ENCODE measurements at places on chromosomes 3 and 15.

GRCh38 chr15:41987925-41988275 lies 15.5 kb upstream of the EHD4 start:
- no peak for DNase-seq

GRCh38 chr15:93035092-93035915 lies 53.7 kb downstream of the RGMA start:
- no peak for DNase-seq

GRCh38 chr3:48371651-48372376 lies at the start of gene FBXW12:
TSS of gene FBXW12 (plus strand) at chr3:48372219. CDS start at chr3:48372768, 549 bp downstream.
- DNase-seq = no peak

GRCh38 chr3:80770106-80771074 lies 991.1 kb downstream of the GBE1 start:
- DNase-seq = no peak

GRCh38 chr15:83973816-83974215 lies 261.8 kb upstream of the GOLGA6L4 start:
- no peak for DNase-seq

DNA sequence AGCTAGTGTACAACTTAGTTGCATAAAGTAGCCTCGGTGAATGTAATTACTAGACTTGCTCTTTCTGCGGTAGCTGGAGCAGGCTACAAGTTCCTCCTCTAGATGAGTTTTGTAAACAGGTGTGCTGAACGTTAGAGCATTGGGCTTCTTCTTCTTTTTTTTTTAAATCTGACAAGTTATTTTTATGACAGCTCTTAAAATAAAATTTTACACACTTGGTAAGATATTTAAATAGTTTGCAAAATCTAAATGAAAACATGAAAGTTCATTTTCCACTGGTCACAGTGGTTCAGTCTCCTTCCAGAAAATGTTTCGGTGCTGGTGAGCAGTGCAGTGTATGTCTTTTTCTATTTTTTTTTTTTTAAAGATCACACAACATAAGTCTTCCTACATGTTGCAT lies 3.0 kb downstream of the CCR9 start:
- no peak for DNase-seq

DNA sequence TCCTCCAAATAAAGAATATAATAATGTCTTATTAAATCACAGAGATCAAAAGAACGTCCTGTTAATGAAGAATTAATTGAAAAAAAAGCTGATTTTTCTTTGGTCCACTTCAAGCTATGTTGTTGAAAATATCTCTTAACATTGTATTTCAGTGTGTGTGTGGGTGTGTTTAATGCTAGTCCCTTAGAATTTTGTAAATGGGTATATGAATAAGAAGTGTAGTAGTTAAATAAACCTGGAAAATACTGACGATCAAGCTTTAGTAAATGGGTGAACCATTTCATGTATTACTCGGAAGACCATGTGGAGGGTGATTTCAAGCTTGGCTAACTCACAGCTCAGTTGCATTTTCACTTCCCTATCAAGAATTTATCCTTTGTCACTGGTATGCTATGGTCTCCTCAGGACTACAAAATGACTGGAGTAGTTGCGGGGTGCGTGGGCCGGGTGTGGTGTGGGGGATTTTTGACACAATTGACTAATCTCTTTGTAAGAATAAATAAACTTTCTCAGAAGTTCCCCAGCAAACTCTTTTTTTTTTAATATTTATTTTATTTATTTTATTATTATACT lies 586.4 kb downstream of the GRM7 start:
- no peak for DNase-seq

- no peak for DNase-seq
These were observed 1.5 kb downstream of the ADCY5 start for GRCh38 chr3:123447416-123447748.

DNA sequence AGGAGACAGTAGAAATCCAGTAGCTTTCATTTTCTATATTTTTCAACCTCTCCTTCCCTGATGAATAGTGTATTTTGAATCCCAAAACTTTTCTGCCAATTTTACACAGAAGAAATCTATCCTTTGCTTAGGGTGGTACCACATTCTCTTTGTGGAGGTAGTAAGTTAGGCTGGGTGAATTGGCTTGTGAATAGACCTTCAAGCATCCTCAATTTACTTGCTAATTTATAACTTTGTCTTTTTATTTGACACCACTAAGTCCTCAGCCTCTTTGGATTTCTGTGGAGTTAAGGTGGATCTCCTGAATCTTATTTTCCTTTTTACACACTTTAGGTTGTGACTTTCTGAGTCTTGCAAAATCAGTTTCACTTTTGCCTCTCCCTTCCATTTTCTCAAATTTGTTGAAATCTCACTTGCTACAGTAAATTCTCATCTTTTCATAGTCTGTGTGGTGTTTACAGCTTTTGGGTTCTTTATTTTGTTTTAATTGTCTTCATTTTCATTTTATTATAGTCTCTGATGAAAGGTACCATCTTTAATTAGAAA lies 5.7 kb upstream of the PLSCR1 start:
- no peak for DNase-seq

GRCh38 chr3:71944482-71945065 lies 159.6 kb upstream of the PROK2 start:
- no peak for DNase-seq

- DNase-seq = no peak
These were observed 83.1 kb downstream of the LMLN start for GRCh38 chr3:198043119-198043518.

DNA sequence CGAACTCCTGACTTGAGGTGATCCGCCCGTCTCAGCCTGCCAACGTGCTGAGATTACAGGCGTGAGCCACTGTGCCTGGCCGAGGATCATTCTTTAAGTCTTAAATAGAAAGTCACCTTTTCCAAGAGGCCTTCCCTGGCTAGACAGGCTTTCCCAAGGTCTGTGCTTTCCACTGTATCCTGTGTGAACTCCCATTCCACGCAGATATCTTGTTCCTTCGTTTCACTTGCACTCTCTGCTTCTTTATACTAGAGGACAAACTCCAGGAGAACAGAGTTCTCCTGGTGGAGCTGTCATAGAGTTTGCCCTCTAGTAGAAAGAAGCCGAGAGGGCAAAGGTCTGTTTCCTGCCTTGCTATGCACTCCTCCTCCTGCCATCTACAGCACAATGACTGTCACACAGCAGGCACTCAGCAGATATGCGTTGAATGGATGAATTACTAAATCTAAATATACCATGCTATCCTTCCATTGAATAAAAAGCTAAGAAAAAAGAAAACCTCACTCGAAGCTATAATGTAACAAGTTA lies 211.2 kb downstream of the FOXP1 start:
- DNase-seq = no peak

DNA sequence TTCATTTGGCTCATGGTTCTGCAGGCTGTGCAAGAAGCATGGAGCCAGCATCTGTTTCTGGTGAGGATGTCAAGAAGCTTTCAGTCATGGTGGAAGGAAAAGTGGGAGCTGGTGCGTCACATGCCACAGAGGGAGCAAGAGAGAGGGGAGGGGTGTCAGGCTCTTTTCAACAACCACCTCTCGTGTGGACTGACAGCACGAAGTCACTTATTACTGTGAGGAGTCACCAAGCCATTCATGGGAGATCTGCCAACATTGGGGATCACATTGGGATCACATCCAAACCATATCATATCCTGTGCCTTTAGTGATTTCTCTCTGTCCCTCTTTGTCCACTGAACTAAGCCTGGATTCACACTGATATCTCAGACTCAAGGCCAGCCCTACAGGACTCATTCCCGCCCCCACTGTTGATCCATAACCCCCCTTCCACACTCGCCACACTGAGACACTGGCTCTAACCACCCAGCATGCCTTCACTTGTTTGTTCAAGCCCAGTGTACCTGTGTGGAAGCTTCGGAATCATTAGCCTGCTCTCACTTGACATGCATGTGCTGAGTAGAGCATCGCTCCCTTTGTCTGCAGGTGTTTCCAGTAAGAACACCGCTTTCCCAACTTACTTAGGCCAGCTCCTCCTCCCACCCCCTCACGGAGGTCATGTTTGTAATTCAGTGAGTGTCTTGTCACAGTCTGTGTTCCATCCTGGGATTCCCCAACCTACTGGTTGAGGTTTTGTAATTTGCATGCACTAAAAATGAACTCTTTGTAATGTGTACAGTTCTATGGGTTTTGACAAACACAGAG lies 132.2 kb downstream of the KLF13 start:
- DNase-seq = no peak

DNA sequence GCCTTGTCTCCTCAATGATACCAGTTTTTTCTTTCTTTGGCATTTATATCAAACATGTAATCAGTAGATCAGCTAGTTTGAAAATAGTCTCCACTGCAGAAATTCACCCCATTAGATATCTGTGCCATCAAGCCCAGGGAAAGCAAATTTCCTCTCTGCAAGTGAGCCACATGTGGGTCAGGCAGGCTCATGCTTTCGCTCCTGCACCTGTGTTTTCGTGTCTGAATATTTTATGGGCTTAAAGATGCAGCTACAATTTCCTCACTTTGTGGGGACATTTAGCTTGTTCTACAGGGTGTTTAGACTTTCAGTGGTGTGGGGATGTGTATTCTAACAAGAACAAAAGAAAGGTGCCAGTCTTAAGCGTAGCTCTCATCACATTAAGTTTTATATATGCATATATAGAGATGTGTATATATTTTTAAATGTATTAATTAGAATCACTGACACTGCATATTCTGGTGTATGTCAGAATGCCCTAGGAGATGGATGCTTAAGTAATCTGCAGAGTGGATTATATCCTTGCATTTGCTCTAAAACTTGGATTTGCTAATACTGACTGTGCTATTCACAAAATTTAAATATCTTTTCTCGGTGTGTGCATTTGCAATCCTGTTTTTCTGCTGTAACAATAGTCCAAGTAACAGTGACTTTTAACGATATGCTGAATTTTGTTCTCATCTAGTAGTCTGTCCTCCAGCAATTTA lies 372.6 kb downstream of the PTPRG start:
- no peak for DNase-seq

- DNase-seq = peak; percentile 5
These were observed 42.2 kb upstream of the B3GNT5 start for GRCh38 chr3:183210862-183211341.

GRCh38 chr15:73886717-73887345 lies 13.5 kb downstream of the TBC1D21 start:
- no peak for DNase-seq

DNA sequence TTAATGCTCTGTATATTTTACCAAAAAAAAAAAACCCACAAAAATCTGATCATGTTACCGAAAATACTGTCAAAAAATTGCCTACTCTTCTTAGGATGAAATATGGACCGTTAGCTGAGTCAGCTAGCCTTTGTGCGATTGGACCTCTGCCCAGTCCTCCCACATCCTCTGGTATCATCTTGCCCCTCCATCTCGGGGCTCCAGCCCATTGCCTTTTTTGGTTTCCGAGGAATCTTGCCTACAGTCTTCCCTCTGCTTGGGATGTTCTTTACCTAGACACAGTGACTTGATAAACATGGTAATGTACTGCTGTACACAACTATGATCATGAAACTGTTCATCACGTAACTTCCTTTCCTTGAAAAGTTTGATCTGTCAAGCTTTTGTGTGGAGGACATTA lies 371.4 kb downstream of the SV2B start:
- DNase-seq = no peak

All from activated naive CD4-positive, alpha-beta T cell (primary cell).